CD4-positive, alpha-beta T cell treated with Interferon alpha-2 for 1 hour (primary cell): ENCODE measurements at places on chromosomes 12 and 14.

DNA sequence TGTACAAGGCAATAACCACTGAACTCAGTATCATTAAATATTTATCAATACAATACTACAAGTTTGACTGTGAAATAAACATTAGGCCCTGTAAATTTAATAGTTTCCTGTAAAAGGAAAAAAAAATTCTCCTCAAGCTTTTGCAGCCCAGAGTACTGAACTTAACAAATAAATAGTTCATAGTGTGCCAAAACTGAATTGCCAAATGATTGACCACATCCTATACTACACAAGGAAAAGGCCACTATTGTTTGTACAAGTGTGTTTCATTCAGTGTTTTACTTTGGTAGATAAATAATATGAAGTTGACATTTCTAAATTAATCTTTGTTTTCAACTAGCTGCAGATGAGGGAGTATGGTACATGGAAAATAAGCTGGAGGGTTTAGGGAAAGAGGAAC, 379.6 kb downstream of the FLRT2 start:
- no peak for DNase-seq

GRCh38 chr14:46902837-46903236, 251.3 kb upstream of the RPL10L start:
- no peak for DNase-seq

DNA sequence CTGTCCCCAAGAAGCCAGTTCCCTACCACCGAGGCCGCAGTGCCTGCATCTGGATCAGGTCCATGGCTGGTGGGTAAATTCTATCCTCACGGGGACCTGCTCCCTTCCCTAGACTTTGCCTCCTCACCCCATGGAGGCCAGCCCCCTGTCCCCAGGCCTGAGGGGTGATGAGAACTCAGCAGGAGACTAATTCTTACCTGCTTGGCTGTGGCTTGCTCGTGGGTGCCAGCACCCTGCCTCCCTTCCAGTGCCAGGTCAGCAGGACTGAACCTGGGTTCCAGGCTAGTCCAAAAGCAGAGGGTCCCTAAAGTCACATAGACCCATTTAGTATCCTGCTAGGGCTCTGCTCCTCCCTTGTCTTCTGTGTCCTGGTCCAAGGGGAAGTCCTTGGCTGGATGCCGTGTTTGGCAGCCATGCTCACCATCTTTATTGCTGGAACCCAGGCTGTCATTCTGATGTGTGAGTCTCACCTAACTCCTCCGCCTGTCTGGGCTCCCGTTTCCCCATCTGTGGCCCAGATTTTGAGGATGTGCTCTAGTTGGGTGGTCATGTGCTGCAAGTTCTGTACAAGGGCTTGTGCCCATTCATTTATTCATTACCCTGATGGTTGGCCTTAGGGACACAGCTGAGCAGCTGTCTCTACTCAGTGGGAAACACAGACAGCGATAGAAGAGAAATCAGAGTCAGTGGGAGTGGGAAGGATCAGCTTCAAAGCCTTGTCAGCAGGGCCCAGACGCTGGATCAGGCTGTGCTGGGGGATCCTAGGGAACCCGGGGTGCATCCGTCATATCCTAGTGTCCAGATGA, 949 bp downstream of the PLBD2 start:
- DNase-seq, result no peak

DNA sequence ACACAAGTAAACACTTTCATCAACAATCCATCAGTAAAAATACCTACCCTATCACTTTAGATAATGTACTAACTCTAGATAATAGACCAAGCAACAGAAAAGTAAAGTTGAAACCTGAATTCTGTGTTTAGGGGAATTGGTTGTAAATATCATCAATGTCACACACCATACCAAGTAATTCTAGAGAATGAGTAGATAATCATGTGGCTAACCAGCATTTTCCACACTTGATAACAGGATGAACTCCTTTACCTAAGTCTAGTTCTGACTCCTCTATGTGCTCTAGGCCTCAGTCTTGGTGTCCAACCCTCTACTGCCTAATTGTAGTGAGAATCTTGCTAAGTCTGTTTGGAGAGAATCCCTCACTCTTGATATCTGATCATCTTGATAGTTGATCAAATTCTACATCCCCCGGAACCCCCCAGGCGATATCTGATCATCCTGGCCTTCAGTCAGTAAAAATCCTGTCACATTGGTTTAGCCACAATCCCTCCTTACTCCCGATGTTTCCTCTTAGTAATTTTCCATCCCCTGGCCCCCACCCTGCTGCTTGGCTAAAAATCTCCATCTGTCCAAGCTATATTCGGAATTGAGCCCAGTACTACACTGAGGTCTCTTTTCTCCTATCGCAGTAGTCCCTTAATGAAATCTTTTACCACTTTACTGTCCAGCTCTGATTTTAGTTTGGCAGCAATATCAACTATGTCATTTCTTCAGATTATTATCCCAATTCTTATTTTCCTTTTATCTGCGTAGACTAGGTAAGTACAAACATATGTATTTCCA, 3.4 kb upstream of the SLCO1A2 start:
- no peak for DNase-seq

DNA sequence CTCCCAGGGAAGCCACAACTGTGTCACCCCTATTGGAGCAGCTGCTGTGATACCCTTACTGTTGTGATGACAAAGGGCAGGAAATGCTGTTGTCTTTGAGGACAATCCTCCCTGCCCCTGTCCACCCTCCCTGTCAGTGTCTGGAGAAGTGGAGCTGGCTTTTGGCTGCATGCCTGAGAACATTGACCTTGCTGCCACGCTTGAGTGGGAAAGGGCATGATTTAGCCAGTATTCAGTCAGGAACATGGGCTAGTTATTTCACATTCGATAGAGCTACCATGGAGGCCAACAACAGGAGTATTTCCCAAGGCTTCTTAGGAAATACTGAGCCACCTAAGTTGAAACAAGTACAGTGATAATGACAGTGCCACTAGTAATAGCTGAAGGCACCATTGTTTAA, 59.4 kb downstream of the MYRFL start:
- no peak for DNase-seq

DNA sequence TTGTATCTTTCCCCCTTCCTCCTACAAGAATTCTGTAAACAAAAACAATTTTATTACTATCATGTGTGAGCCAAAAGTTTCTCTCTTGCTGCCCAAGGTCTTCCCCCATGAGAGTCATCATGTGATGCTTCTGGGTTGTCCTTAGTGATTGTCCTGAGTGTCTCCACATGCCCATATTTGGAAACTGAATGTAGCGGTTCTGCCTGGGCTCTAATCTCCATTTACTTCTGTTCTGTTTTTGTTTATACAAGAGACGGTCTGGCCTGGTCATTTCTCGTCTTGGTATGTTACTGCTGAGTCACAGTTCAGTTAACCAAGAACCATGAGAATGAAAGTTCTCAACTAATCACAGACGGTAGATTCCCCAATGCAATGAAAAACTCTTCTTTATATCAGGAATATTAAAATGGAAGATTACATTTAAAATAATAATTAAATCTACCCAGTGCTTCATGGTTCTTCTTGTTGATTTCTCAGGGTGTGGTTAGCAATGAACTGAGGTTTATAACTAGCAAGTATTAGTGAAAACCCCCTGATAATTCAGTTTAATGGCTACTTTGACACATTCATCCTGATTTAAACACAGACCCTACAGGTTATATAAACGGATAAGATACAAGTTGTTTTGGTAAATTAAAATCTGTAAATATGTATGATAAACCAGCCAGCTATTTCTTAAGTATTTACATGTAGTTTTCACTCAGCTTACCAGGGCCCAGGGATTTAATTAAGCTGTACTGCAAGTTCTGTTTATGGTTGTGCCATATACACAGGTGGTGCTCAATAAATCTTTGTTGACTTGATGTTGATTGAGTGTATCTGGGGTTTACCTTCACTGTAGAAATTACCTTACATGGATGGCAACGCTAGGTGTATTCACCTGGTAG, 81.1 kb downstream of the PELI2 start:
- DNase-seq, result no peak

- DNase-seq, result no peak
Observed at GRCh38 chr12:4036671-4037271, 163.6 kb upstream of the PARP11 start.

- DNase-seq, result peak; percentile 29
Observed at GRCh38 chr14:51093371-51094281, 1.3 kb downstream of the TRIM9 start.

- DNase-seq, result no peak
Observed at GRCh38 chr12:5432011-5432400, at the start of gene NTF3. NTF3 (plus strand) TSS chr12:5432108; CDS start chr12:5432325, 217 bp downstream.

DNA sequence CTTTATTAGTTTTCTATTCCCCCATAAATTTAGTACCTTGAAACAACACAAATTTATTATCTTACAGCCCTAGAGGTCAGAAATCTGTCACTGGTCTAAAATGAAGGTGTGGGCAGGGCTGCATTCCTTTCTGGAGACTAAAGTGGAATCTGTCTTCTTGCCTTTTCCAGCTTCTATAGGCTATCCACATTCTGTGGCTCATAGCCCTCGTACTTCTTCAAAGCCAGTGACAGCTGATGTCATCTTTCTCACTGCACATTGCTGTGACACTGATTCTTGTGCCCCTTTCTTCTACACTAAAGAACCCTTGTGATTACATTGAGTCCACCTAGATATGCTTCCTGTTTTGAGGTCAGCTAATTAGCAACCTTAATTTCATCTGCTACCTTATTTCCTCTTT, 23.2 kb upstream of the DCN start:
- no peak for DNase-seq

GRCh38 chr14:102949801-102950451, 27.5 kb downstream of the AMN start:
- DNase-seq, result no peak

DNA sequence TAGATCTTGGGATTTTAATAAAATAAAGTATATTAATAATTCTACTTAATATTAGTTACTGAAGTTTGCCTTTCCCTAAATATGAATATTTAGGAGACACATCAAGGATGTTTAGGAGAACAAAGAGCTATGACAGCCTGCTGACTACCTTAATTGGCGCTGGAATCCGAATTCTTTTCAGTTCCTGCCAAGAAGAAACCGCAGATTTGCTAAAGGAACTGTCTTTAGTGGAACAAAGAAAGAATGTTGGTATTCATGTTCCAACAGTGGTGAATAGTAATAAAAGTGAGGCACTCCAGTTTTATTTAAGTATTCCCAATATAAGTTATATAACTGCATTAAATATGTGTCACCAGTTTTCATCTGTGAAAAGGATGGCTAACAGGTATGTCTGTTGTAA, 54.5 kb downstream of the MIS18BP1 start:
- no peak for DNase-seq

DNA sequence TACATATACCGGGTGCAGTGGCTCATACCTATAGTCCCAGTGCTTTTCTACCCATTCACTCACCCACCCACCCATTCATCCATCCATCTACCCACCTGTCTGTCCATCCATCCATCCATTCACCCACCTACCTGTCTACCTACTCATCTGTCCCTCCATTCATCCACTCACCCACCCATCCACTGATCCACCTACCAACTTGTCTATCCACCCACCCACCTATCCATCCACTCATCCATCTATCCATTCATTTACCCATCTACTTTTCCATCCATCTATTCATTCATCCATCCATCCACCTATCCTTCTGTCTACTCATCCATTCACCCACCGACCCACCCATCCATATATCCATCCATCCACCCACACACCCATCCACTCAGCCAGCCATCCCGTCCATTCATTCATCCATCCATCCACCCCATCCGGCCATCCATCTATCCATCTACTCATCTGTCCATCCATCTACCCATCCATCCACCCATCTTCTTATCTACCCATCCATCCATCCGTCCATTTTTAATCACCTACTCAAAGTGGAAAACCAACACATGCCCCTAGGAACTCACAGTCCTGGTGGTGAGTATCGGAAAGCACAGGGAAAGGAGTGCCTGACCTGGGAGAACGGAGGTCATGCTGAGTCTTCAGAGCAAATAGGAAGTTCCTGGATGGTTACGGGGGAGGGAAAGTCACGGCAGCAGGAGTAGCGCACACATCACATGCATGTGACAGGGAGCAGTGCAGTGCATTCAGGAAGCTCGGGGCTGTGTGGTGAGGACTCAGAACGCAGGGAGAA, 20.0 kb downstream of the DDX51 start:
- no peak for DNase-seq

DNA sequence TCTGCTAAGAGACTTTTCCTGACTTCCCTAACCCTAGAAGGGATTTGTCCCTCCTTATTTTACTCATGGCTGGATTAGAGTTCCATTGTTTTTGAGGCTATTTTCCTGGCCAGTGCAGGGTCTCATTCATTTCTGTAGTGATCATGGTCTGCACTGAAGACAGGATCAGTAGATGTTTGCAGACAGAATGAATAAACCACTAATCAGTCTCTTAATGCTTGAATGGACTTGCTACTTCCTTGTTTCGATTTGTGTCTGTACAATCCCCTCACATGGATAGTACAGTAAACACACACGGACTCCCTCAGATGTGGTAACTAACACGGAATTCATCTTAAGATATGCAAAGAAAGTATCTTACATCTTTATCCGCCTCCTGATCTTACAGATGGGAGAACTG, 102.6 kb upstream of the PRB2 start:
- no peak for DNase-seq

DNA sequence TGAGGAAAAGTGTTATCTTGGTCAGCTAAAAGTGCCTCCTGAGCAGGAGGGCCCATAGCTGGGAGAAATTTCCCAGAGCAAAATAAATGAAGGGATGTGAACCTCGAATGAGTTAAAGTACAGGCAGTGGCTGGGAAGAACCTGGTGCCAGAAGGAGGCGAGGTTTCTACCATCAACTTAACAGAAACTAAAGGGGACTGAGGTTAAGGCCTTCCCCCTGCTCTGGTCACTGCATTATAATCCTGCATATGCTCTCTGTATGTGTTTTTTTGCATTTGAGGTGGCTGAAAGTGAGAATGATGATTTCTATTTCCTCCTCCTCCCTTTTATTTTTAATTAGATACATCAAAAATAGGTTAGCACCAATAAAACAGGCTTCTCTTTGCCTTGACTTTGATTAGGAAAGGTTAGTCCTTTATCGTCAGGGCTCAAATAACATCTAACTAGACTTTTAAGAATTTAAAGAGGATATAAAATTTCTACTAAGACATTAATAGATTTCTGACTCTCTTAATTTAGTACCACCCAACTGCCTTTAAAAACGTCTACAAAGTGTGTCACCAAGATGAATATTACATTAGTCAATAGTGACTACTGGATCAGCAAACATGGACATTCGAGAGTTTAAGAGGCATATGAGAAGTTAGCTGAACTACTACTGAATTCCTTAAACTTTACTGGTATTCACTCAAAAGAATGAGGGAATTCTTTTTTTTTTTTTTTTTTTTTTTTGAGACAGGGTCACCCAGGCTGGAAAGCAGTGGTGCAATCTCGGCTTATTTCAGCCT, 49.2 kb downstream of the GALNT4 start:
- no peak for DNase-seq

- DNase-seq, result no peak
Observed at GRCh38 chr14:93712079-93712837, 76.0 kb downstream of the PRIMA1 start.
